Stimulated activated CD8-positive, alpha-beta memory T cell treated with anti-CD3 and anti-CD28 coated beads, Interleukin-4, amount 100 ng/mL, for 1 hour (primary cell): ENCODE measurements at places on chromosomes 11 and 22.

GRCh38 chr22:37012956-37013355 is 6.3 kb downstream of the TST start:
- no peak for DNase-seq

DNA sequence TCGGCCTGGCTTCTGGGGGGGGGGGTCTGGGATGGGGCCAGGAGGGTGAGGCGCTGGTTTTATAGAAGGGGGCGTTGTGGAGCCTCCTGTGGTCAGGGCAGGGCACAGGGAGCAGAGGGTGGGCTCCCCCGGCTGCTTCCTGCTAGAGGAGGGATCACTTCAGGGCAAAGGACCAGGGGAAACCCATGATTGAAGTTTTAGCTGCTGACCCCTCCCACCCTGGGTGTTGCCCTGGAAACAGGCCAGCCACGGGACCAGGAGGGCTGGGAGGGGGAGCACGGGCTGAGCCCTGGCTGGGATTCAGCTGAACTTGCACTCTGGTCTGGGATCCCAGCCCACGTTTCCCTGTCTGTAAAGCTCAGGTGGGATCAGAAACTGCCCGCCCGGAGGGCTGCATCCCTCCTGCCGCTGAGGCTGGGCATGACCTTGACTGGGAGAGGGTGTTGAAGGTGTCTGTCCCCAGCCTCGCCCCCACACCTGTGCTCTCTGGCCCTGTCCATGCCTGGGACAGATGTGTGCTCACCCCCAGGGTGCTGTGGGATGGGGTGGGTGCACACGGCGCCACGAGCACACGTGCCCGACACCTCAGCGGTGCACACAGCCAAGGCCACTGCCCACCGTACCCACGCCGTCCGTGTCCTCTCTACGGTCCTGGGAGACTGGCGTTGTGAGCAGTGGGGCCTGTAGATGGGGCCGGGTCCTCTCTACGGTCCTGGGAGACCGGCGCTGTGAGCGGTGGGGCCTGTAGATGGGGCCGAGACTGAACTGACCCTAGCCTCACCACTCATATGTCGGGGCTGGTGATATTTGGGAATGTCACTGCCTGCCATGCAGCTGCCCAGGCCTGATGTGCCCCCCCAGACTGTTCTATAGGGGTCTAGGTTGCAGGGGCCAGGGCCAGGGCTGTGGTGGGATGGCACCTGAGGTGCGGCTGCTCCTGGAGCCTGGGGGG is 2.3 kb downstream of the TSPAN4 start:
- DNase-seq: no peak

- DNase-seq: no peak
These were observed 21.1 kb downstream of the RFPL3 start for GRCh38 chr22:32378707-32379272.

DNA sequence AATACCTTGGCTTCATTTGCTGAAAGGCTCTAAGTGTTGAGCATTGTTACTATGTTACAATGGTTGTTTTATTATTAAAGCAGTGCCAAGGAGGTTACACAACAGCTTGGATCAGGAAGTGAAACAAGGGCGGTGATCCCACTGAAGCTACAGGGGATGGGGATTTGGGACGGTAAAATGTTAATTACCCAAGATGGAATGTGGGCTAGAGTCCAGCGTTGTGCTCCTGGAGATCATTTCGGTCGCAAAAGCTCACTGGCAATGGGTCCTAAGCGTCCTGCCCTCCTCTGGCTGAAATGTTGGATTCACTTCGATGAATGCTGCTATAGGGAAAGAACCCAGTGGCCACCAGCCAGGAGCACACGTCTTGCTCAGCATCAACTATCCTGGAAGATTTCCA is 48.3 kb downstream of the FAM83F start:
- no peak for DNase-seq

- no peak for DNase-seq
These were observed 199.7 kb downstream of the C11orf91 start for GRCh38 chr11:33500861-33501479.

DNA sequence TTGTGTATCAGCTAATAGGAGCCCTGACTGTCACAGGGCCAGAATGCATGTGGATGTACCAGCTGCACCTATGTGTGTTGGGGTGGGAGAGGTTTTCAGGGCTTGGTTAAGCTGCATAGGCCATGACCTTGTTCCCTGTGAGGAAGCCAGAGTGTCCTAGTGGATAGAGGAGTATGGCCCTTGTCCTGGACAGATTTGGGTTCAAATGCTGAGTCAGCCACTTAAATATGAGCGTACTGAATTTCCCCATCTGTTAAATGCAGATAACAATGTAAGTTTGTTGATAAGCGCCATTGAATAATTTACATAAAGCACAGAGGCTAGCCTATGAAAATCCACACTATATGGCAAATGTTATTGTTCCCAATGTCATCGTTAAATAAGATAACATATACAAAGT is 74.4 kb downstream of the PANX1 start:
- DNase-seq: no peak

- DNase-seq: no peak
These were observed 81.6 kb upstream of the SORL1-AS1 start for GRCh38 chr11:121534131-121535093.

DNA sequence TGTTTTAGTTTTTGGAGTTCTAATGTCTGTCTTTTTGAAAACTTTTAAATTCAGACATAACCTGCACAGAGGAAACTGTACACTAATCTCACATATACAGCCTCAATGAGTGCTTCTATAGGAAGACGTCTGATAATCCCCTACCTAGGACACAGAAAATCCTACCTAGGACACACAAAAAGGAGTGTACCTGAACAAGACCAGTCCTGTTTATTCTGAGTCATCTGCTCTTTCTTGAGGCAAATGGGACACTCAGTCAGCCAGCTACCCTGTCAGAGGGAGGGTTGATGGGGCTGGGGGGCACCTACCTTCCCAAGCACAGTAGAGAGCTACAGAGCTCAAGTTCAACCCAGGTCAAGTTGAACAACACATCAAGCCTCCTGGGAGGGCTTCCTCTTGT is 346.6 kb upstream of the NCAM1 start:
- DNase-seq: no peak

DNA sequence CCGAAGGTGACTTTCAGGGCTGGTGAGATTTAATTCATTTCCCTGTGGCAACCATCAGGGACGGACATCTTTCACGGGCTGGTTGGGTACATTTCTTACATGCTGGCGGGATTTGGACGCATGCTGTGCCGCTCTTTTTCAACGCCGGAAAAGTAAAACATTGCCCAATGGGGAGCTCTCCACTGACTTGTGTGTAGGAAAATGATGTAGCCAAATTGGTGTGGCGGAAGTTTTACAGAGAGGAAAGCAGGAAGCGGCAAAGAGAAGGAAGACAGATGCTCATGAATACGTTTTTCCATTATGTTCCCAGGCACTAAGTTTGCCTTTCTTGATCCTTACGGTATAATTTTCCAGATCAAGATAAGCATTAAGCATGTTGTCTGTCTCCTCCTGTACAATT is 375.8 kb downstream of the NTM start:
- no peak for DNase-seq

- DNase-seq: no peak
These were observed 367.6 kb downstream of the ETS1 start for GRCh38 chr11:128219731-128220120.

GRCh38 chr11:109039611-109040010 is 374.7 kb downstream of the DDX10 start:
- no peak for DNase-seq

- no peak for DNase-seq
These were observed 136.2 kb downstream of the OSBP2 start for GRCh38 chr22:30830907-30831306.

DNA sequence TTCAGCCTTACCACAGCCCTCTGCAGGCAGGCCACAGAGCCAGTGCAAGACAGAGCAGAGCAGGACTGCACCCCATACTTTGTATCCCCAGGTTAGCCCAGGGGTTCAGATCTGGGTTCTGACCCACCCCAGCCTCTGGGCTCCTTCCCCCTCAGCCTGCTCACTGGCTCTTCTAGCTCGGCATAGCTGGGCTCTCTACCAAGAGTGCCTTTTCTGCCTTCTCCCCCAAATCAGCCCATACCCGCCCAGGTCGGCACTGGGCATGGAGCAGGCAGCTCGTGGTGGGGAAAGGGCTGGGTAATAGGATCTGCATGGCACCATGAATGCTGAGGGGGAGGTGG is 8.3 kb downstream of the RELT start:
- DNase-seq: no peak

- DNase-seq: no peak
These were observed 48.9 kb downstream of the FAR1 start for GRCh38 chr11:13717331-13717730.

- no peak for DNase-seq
These were observed 12.3 kb downstream of the IL17RA start for GRCh38 chr22:17097062-17097461.

GRCh38 chr11:110728476-110728875 is 16.2 kb upstream of the ARHGAP20 start:
- DNase-seq: no peak

DNA sequence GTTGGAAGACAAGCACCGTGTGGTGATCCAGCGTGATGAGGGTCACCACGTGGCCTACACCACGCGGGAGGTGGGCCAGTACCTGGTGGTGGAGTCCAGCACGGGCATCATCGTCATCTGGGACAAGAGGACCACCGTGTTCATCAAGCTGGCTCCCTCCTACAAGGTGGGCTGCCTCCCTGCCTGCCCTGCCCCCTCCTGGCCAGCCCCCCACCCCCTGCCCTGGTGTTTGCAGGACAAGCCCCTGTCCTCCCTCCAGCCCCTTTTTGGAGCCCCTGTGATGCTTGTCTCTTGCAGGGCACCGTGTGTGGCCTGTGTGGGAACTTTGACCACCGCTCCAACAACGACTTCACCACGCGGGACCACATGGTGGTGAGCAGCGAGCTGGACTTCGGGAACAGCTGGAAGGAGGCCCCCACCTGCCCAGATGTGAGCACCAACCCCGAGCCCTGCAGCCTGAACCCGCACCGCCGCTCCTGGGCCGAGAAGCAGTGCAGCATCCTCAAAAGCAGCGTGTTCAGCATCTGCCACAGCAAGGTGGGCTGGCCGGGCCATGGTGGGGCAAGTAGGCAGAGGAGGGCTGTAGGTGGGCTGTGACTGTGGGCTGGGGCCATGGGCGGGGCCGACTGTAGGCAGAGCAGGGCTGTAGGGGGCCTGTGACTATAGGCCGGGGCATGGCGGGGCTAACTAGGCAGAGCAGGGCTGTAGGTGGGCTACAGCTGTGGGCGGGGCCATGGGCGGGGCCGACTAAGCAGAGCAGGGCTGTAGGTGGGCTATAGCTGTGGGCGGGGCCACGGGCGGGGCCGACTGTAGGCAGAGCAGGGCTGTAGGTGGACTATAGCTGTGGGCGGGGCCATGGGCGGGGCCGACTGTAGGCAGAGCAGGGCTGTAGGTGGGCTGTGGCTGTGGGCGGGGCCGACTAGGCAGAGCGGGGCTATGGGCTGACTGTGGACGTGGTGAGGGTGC is 13.6 kb downstream of the MUC2 start:
- DNase-seq: no peak

GRCh38 chr11:115623021-115623451 is 118.8 kb upstream of the CADM1 start:
- no peak for DNase-seq

DNA sequence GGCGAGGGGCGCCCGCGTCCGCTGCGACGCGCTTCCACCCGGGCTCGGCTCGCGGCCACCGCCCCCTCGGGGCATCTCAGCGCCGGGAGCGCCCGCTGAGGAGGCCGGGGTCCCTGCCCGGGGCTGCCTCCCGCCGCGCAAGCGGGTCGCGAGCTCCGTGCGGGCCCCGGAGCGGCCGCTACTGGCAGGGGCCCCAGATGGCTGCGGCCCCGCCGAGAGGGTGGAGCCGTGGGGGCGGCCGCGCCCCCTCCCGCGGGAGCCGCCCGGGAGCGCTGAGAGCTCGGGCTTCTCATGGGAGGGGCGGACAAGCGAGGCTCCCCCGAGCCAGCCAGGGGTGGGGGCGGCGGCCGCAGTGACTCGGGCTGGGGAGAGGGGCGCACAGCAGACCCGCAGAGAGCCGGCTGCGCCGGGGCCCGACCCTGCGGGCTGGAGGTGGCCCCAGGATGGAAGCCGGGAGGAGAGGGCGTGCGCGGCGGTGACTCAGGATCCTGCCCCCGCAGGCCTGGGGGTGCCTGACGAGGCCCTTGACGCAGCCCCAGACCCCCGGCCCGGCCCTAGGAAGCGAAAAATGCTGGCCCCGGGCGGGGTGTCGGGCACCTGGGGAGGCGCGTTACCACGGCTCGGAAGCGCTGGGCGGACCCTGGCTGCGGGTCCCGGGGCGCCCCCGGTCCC is 603 bp upstream of the ZFTA start:
- no peak for DNase-seq

GRCh38 chr11:78386215-78386941 is 31.2 kb downstream of the GAB2 start:
- DNase-seq: no peak

- no peak for DNase-seq
These were observed 87.0 kb downstream of the GRK3 start for GRCh38 chr22:25651332-25652085.

- DNase-seq: no peak
These were observed 197.0 kb upstream of the SORL1-AS1 start for GRCh38 chr11:121649798-121650197.

- no peak for DNase-seq
These were observed 3.5 kb downstream of the IGF2 start for GRCh38 chr11:2135648-2136201.

DNA sequence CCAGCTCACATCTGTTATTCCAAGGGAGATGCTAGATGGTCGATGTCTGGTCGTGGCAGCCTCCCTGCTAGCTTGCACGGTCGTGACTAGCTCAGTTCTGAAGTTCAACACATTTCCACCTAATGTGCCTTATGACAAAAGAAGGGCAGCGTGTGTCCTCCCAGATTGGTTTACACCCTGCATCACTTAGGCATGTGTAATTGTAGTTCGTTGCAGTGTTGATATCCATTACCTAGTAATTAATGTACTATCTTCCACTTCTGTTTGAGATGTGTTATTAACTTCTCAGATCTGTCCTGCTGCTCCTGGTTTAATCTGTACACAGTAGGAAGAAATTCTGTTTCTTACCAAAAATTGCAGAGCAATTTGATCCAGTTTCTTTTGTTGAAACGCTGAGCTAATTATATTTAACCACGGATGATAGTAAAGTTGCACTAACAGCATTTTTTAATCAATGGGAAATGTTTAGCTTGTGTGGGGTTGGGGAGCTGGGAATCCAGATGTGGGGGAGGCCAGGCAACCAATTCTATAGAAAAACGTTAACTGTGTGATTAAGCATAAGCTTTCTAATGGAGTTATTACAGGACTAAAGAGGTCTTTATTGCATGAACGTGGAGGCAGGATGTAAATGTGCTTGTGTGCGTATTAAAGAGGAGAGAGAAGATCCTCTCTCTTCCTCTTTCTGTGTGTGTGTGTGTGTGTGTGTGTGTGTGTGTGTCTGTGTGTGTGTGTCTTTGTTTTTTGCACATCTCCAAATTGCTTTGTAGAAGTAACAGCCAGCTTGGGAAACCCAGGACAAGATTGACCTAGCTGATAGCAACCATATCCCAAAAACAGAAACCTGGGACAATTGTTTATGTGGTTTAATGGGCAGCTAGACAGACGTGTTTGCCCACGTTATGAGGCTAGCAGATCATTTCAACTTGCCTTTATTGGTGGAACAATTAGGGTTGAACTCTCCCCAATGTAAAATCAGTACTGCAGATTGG is 145.7 kb upstream of the TTC12 start:
- no peak for DNase-seq
